ENCODE measurements at places on chromosomes 4 and X.

GRCh38 chr4:17347445-17347844, 164.4 kb downstream of the QDPR start:
- DNase-seq = no peak

DNA sequence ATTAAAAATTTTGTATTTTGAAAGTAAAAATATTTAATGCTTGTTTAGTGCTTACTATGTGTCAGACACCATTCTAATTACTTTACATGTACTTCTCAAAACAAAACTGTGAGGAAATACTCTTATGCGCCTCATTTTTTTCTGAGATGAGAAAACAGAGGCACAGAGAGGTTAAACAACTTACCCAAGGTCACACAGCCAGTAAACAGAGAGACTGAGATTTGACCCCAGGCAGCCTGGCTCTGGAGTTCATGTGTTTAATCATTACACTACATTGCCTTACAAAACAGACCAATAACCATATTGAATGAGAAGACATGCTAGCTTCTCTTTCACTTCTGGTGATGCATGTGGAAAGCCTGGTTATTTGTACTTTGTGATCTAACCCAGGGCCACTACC, 86.3 kb downstream of the IGSF1 start:
- no peak for DNase-seq

GRCh38 chrX:11100281-11101035, 10.7 kb upstream of the HCCS start:
- no peak for DNase-seq

GRCh38 chr4:655464-656151, 18.5 kb downstream of the ATP5ME start:
- DNase-seq = no peak

GRCh38 chr4:137212601-137213000, 319.7 kb downstream of the PCDH18 start:
- DNase-seq = no peak

GRCh38 chrX:136260776-136261175, 9.6 kb upstream of the MAP7D3 start:
- DNase-seq = no peak

- DNase-seq = peak; percentile 67
Measured at GRCh38 chr4:168831919-168832762, 177.9 kb downstream of the CBR4 start.

GRCh38 chrX:96244955-96245354, 439.7 kb upstream of the DIAPH2 start:
- DNase-seq = no peak

GRCh38 chr4:137685357-137685756, 153.1 kb upstream of the PCDH18 start:
- DNase-seq = no peak

- DNase-seq = no peak
Measured at GRCh38 chrX:68676335-68676734, 28.9 kb downstream of the STARD8 start.

DNA sequence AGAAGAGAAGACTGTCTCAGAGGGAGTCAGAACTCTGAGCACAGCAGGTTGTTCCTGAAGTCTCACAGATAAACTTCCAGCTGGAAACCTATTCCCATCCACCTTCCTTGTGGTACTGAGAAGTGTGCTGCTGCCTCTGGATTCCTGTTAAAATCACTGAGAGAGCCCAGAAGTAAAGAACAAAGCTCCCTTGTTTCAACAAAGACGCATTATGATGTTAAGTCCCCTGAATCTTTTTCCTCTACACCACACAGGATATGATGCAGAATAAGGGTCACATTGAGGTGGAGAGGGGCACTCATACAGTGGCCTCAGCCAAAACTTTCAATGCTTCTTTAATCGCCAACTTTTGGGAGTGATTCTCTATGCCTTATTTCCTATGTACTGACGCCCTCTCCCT, 321.0 kb downstream of the OPHN1 start:
- no peak for DNase-seq

DNA sequence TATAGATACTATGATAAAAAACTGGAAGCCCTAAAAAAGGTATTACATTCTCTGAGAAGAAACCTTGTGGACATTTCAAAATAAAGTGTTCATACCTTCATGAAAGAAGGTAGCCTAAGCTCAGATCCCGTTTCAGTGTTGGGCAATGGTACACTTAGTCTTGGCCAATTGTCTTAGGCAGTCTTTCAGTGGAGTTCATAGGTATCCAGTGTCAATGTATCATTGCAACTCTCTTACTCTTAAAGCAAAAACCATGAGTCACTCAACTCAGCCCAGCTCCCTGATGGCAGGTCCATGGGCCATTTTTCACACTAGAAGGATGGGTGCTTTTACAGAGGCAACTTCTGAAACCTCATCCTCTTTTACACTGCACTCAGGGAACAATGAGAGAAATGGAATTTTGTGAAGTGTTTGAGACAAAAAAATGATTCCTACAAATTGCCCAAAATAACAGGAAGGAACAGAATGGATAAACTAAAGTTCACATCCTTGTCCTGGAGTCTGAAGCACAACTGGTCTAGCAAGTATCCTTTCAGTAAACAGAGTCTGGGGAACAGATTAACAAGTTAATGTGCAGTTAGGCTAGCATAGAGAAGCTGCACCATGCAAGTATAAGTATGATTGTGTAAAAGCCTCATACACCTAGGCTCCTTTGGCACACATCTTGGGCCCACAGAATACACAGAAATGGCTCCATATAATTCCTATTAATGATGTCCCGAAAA, 7.0 kb upstream of the ZNF827 start:
- no peak for DNase-seq

DNA sequence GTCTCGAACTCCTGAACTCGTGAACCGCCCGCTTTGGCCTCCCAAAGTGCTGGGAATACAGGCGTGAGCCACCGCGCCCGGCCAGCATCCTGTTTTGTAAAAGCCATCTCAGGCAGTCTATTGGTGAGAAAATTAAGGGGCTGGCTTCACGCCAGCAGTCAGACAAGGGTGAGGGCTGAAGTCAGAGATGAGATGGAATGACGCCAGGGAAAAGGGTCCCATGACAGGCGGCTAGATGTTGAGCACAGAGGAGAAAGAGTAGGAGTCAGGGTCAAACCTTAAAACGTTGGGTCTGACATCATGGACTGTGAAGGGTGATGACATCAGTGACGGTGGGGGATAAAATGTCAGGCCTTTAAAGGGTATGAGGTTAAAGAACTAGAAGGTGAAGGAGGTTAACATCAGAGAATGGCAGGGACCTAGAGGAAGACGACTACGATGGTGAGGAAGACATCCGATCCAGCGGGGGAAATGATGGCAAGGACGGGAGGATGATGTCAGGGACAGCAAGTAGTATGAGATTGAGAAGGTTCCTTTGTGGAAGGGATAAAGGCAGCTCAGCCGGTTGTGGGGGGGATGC, 504 bp upstream of the RBM3 start:
- peak; percentile 2 for DNase-seq

GRCh38 chrX:12986886-12987285, 12.0 kb downstream of the TMSB4X start:
- DNase-seq = no peak

DNA sequence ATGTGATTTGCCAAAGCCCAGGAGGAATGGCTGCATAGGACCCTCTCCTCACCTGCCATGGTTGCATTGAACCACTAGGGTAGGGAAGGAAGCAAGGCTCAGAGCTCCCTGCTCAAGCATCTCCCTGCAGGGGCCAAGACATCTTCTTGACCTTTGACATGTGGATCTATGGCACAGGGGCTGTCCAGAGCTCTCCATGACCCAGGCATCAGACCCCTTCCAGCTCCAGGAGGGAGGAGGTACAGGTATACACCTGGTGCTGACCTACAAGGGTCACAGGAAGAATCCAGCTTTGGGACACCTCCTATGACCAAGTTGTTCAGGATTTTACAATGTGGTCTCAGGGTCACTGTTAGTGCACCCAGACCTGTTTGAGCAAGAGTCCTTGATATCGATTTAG, 23.2 kb upstream of the ASMTL start:
- DNase-seq = no peak

DNA sequence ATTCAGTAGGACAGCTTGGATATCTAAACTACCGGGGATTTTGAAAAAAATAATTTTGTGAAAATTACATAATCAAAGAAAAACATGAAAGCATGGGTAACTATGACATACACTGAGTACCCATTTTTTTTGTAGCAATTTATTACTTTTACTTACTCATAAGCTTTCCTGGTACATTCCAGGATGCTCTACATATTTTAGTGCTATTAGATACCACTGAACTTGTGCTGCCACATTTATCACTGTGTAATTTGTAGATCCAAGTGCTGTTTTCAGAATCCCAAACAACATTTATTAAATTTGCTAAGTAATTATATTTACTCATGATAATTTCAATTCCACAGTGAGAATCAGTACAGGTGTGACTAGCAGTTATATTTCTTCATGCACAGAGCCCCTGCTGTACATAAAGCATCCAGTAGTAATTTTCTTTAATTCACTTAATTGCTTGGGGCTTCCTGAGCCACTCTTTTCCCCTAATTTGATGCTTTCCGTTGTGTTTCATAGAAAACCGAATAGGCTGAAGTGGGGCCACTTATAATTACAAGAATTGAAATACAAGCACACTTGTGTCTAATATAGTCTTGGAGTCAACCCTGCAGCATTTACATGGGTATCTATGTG, 2254.4 kb downstream of the ARAP2 start:
- no peak for DNase-seq

- no peak for DNase-seq
Measured at GRCh38 chr4:47483745-47484144, 1.3 kb upstream of the ATP10D start.

GRCh38 chrX:75337525-75337924, 63.6 kb downstream of the UPRT start:
- no peak for DNase-seq

DNA sequence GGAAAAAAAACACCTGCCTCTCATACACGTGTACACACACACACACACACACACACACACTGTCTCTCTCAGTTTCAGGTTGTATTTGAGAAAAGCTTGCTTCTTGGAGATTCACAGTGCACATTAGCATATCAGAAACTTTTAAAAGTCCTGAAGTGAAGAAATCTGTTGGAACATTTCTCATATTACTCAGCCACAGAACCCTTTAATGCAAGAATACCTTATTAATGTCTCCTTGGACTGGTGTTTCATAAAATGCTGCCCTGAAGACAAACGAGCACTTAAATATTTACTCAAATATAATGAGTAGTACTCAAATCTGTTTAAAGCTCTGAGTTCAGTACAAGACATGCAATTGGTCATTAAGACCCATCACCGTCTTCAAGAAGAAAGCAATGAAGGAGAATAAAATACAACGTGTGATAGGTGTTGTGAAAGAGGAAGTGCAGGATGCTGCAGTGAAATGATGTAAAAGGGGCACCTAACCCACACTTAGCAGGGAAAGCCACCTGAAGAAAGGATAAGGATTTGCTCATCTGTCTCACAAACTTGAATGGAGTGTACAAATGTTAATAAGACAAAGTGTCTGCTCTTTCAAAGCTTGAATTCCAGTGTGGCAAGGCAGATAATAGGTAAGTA, 57.0 kb downstream of the DCLK2 start:
- DNase-seq = no peak

DNA sequence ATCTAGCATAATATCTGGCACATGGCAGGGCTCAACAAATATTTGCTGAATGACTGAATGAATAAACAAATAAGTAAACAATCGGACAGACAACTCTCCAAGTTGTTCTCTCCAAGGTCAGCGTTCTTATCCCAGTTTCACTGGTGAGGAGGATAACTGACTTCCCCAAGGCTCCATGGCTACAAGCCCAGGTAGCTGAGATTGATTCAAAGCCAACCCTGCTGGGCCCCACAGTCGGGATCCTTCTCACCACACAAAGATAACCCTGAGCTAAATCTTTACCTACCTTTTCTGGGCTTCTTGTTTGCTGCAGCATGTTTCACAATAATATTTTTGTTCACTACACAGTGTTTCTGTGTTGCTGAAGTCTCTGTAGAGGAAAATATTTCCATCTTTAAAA, 54.9 kb downstream of the USP46 start:
- no peak for DNase-seq

GRCh38 chrX:10206317-10206716, 49.5 kb downstream of the CLCN4 start:
- no peak for DNase-seq

- peak; percentile 11 for DNase-seq
Measured at GRCh38 chr4:5460106-5460801, 248.1 kb downstream of the EVC2 start.

- DNase-seq = no peak
Measured at GRCh38 chr4:39227906-39228305, 45.6 kb downstream of the WDR19 start.

GRCh38 chr4:40281913-40282312, 53.2 kb upstream of the CHRNA9 start:
- no peak for DNase-seq

DNA sequence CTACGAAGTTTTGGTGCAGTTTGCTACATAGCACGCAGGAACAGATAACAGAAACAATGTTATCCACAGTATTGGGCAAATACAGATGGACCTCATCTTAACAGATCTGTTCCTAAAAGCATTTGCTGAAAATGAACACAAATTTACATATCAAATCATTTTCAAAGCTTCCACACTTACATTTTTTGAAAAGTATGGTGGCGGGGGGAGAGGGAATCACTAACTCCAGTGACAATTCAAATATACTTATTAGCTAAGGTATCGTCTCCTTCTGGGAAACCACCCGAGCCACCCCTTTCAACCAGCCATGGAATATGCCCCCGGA, 175.0 kb downstream of the NSUN7 start:
- no peak for DNase-seq

DNA sequence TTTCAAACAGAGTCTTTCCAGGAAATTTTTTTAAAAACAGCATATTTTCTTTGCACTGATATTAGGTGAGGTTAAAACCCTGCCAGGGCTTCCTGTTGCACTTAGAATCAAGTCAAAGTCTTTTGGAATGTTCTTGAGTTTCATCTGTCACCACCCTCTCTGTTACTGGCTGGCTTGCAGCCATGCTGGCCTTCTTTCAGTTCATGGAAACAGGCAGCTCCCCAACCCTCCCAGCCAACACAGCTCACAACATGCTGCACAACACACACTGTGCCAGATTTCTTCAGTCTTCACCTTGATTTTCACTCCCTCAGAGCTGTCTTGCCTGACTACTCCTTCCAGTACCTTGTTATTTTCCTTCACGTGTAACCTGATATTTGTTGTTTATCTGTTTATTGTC, 129.5 kb downstream of the KCNIP4 start:
- no peak for DNase-seq

- DNase-seq = peak; percentile 12
Measured at GRCh38 chr4:25439918-25440477, 62.9 kb downstream of the ANAPC4 start.

DNA sequence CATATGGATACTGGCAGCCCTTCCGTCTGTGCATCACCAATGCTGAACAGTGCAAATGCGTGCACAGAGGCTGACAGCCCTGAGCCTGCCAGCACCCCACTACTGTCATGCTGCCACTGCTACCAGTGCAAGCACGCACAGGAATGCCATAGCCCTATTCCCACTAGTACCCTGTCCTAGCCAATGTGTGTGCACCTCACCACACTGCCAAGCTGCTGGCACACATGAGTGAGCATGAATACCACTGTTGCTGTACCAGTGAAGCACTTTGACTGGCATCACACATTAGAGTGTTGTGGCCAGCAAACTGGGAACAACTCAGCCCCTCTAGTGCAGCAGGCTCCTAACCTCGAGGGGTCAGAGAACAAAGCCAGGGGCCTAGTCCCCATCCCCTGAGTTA, 102.9 kb upstream of the PCDH10 start:
- DNase-seq = no peak

- DNase-seq = no peak
Measured at GRCh38 chr4:72525938-72526337, 43.1 kb downstream of the ADAMTS3 start.

All from stimulated activated CD4-positive, alpha-beta T cell treated with anti-CD3 and anti-CD28 coated beads, Interleukin-4, amount 100 ng/mL, for 1 hour (primary cell).